ENCODE measurements at places on chromosomes 11 and 22. TPM values are rescaled to one million over a fixed set of nuclear protein-coding genes. Genes with fewer than 3 reads are reported as not detected.

Gene SLC22A24
- not detected for total RNA-seq

Gene ILK
- total RNA-seq, result 93.5 TPM

Gene OSBP
- 46.7 TPM for total RNA-seq

Gene OR51B6
- total RNA-seq, result not detected

Gene KDM4E
- total RNA-seq, result not detected

Gene GGTLC3
- total RNA-seq, result not detected

Gene NLRP14
- not detected for total RNA-seq

Gene OVCH2
- not detected for total RNA-seq

Gene FAM180B
- not detected for total RNA-seq

Gene THRSP
- total RNA-seq, result not detected

Gene HORMAD2
- not detected for total RNA-seq

Gene PACSIN2
- total RNA-seq, result 44.9 TPM

Gene RBFOX2
- 0.99 TPM for total RNA-seq

Gene TMEM86A
- total RNA-seq, result 6.7 TPM

Gene DDI1
- total RNA-seq, result not detected

Gene SCGB1D2
- not detected for total RNA-seq

Gene CST6
- not detected for total RNA-seq

Gene POU2F3
- total RNA-seq, result not detected

Gene P4HA3
- total RNA-seq, result not detected

Gene BDNF
- total RNA-seq, result not detected

Gene LDHAL6A
- total RNA-seq, result not detected

Gene RFPL2
- total RNA-seq, result 0.69 TPM

Gene ABCC8
- total RNA-seq, result not detected

Gene PANX2
- total RNA-seq, result 0.26 TPM

Gene ASPHD2
- 2.9 TPM for total RNA-seq

Gene MYOD1
- not detected for total RNA-seq

Gene BTG4
- total RNA-seq, result not detected

Gene CD3E
- 564 TPM for total RNA-seq

Gene YPEL4
- 12.9 TPM for total RNA-seq

Gene CARD18
- total RNA-seq, result not detected

Gene TMX2
- total RNA-seq, result 56.4 TPM

Gene CATSPERZ
- total RNA-seq, result not detected

Gene MYO7A
- total RNA-seq, result 0.18 TPM

Gene PTDSS2
- total RNA-seq, result 30.2 TPM

Data from naive thymus-derived CD8-positive, alpha-beta T cell (primary cell).